ENCODE measurements at places on chromosomes 6 and 20.

GRCh38 chr6:161117308-161117707 is 125.7 kb downstream of the MAP3K4 start:
- no peak for DNase-seq

DNA sequence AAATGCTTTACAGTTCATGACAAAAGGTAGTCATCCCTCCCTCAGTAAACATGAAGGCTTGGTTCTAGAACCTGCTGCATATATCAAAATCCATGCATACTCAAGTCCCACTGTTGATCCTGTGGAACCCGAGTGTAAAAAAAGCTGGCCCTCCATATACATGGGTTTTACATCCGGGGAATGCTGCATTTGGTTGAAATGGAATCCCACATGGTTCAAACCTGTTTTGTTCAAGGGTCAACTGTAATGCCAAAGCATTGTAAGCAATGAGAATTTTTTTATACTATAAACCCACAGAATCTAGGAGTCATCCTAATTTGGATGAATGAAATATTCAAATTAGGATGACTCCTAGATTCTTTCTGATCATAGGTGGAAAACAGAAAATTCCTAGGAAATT is 5.9 kb upstream of the HDAC2 start:
- no peak for DNase-seq

DNA sequence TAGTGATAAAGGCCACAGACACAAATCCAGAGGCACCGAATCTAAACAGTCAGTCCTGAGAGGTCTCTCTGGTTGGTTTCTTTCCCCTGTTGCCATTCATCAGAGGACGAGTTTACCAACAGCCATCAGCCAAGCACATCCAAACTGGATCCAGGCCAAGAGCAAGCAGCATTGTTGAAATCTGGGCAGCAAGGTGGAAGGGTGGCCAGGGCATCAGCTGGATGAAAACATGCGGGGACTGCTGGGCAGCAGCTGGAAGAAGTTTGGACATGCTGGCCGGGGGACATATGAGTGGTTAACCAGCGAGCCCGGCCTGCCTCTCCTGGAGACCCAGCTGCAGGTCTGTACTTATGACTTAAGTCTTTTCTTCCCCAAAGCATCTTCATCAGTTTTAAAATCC is at the start of gene SMIM28:
TSS of gene SMIM28 (plus strand) at position 62 of the 400 bp plus-strand sequence. CDS start at position 230, 168 bp downstream.
- DNase-seq, result no peak

DNA sequence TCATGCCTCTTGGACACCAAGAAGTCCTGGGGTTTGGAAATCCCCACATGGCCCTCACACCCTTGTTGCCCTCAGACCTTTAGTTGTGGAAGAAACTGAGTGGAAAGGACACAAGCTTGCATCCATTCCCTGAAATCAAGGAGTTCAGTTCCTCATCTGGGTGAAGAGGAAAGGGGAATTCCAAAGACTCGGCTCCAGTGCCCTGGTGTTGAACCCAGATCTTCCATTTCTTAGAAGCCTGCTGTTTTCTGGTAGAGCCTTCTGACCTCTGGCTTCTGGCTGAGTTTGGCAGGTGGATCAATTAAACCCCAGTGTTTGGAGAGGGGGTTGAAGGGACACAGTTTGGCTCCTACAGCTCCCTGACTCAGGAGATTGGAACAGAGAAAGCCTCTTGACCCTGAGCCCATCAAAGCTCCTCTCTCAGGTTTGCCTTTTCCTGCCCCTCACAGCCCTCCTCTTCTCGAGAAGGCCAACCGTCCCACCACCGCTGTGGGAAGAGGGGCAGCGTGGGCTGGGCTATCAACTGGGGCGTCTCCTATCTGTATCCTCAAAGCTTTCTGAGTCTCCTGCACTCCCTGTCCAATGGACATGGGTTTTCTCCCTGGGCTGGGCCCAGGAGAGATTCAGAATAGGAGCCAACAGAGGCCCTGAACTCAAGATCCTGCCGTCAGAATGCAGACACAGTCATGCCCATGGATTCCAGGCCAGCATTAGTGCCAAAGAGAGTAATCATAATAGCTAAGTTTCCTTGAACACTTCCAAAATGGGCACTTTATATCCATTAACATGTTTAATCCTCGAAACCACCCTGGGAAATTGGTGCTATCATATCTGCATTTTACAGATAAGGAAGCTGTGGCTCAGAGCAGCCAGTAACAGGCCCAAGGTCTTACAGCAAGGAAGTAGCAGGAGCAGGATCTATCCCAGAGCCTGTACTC is 146.2 kb downstream of the VEGFA start:
- DNase-seq, result no peak

DNA sequence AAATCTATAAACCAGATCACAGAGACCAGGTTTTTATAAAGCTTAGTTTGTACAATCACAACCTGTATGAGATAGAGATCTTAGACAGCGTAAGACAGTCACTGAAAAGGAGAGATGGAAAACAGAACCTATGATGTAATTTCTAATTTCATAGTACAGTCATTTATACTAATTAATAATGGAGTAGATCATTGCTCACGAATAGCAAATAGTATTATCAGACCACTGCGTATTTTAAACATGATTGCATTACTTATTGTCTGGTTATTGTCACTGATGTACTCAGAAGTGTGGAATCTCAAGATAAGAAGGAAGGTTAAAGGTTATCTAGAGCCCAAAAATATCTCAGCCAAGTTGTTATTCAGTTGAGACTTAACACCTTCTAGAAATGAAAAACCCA is 115.6 kb downstream of the KHDC1L start:
- no peak for DNase-seq

- DNase-seq, result no peak
These were observed 12.4 kb upstream of the DEFB118 start for GRCh38 chr20:31355981-31356380.

- no peak for DNase-seq
These were observed 68.4 kb downstream of the VEGFA start for GRCh38 chr6:43838276-43839036.

Measured in activated naive CD4-positive, alpha-beta T cell (primary cell).